ENCODE measurements at places on chromosomes 13 and 19.

DNA sequence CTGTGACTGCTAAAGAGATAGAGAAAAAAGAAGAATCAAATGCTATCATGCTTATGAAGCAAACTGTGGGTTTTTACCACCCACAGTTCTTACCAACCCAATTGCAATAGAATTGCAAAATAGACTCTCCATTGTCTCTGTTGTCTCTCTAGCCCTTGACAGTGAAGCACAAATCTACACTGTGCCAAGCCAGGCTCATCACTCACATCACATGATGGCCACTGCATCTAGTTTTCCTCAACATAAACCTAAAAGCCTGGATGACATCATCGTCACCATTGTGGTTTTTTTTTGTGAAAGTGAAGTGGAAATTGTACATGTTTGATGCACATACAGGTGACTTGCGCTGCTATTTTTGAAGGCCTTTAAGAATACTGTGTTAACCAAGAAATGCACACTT lies 56.1 kb downstream of the KL start:
- no peak for ATAC-seq

- ATAC-seq, result peak; percentile 90
Measured at GRCh38 chr19:2543463-2544442, 67.8 kb downstream of the GADD45B start.

DNA sequence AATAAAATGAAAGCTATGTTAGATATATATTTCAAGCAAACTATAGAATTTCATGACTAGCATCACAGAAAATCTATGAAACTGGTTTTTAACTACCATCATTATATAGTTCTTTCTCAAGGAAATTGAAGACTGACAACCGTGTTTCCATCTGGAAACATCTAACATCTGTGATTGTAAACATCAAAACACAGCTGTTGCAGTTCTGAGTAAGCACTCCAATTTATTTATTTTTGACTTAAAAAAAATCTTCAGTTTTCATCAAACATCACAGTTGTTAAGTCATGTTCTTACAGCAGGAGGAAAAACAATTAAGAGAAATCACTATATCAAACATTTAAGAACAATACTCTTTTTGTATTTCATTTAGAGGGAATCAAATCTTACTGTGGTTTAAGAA lies 1653.0 kb upstream of the MIR17HG start:
- no peak for ATAC-seq

- ATAC-seq, result no peak
Measured at GRCh38 chr19:45767410-45767880, 1.6 kb downstream of the SIX5 start.

DNA sequence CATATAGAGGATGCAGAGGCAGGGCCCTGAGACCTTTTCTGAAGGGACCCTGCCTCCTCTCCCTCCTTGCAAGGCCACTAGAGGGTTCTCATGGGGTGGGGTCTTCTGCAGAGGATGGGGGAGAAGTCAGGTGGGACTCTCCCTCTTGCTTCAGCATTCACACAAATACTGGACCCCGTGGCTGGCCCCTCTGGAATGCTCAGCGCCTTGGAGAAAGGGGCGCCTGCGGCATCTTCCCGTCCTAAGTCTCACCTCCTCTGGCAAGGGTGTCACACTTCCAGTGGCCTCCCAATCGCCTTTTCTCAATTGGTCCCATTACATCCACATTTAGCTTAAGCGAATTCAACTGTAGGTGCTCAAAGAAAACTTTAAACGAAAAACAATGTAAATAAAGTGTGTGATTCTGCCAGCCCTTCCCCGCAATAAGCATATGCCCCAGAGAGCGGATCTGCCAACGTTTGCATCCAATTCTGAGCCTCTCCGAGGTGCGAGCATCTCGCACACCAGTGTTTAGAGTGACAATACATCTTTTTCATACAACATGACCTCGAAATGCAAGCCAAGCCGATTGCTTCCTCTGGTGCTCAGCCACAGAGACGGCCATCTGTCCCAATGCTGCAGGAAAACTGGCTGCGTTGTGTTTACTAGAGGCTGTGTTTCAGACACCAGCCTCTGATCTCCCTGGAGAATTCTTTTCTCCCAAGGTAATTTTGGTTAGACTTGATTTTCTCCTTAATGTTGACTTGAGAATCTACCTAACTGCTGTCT lies 69.1 kb upstream of the WASF3 start:
- ATAC-seq, result no peak

DNA sequence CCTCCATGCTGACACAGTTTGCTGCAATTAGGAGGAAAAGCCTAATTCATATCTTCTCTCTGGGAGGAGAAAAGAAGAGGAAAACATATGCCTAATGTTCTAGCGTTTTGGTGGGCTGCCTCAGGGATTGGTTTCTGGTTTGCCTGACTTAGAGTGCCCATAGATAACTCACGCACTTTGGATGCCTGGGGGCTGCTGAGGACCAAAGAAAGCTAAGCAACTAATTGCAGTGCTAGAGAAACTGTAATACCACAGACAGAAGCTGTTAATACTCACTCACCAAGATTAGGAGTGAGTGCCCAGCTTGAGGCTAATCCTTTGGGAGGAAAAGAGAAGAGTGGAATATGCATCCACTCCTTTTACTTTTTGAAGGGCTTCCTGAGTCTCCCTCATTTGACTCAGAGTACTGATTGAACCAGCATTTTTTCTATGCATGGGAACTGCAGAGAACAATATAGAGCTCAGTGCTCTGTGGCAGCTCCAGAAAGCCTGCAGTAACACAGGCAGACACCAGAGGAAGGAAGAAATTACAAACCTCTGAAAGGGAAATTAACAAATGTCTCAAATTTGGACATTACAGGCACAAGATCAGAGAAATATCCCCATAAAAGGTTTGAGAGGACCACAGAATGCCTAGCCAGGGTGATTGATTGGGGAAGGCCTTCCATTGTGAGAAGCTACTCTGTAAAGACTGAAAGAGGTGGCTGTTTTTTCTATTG lies 666.4 kb downstream of the OLFM4 start:
- ATAC-seq, result no peak

Measured in activated CD4-positive, CD25-positive, alpha-beta regulatory T cell treated with anti-CD3 and anti-CD28 coated beads, Interleukin-2, amount 50 U/mL, for 24 hours (primary cell).